ENCODE measurements at places on chromosomes 12 and 14.

GRCh38 chr12:94244165-94245133 is 96.1 kb downstream of the PLXNC1 start:
- DNase-seq = no peak

GRCh38 chr14:35944847-35945246 is 118.7 kb downstream of the BRMS1L start:
- no peak for DNase-seq

DNA sequence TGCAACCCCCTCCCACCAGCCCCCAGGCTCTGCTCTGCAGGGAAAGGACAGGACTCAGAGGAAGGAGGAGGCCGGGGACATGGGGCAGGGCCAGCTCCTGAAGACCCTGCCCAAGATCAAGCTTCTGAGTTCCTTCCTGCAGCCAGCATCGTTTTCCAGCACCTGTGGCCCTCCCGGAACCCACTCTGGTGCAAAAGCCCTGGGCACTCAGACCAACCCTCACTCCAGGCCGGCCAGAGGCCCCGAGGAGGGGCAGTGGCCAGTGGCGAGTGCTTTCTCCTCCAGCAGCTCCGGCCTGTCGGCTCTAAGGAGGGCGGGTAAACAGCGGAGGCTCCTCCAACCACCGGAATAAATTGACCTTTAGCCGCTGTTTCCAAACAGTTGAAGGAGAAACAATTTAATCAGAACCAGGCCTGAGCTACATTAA is 10.8 kb downstream of the TMEM179 start:
- DNase-seq = no peak

DNA sequence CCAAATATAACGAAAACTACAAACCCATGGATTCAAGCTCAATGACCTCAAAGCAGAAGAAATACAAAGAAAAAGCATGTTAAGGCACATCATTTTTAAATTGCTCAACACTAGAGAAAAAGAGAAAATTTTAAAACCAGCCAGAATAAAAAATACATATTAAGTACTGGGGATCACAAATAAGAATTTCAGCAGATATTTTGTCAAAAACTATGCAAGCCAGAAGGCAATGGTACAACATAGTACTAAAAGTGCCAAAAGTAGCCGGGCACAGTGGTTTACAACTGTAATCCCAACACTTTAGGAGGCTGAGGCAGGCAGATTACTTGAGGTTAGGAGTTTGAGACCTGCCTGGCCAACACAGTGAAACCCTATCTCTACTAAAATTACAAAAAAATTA is 10.2 kb downstream of the SGPP1 start:
- no peak for DNase-seq

- DNase-seq = no peak
Observed at GRCh38 chr14:68011406-68012028, 191.9 kb downstream of the RAD51B start.

DNA sequence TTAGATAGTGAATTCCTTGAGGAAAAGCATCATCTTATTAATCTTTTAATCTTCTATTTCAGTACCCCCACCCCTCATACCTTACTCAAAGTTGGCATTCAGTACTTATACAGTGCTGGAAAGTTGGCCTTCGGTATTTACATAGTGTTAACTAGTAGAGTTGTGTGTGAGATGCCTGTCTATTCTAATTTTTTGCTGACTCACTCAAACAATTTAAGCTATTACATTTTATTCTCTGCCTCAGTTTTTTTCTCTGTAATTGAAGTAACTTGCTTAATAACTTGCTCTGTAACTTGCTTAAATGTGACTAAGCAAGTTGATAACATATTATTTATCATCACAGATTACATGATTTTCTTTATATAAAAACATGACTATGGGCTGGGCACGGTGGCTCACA is 20.3 kb downstream of the DNAL1 start:
- DNase-seq = no peak

DNA sequence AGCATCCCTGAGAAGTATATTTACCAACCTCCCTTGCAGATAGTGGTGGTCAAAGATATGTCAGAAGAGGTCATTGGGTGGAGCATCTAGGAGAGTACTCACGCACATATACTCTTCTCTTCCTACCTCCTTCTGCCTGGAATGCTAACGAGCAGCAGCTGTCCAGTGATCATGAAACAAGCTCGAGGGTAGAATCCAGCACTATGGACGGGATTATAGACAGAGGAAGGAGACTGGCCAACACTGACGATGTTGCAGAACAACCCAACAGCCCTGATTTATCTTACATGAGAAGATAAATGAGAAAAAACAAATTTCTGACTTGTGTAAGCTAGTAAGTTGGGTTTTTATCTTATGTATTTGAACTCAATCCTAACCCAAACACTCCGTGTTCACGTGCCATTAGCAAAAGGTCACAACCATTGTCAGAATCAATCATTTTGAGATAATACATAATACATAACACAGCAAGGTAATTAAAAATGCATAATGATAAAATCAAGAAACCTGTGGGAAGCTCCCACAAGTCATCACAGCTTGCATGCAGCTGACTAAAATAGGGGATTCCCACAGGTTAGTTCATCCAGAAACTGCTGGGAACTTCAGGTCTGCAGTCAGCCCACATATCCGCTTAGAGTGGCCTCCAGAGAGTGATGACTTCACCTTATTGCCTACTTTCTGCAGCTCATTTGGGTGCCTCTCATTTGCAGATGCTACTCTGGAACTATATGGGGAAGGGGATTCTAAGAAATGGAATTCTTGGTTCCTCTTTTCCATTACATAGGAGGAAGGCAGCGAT is 36.3 kb upstream of the STK38L start:
- no peak for DNase-seq

GRCh38 chr14:34785223-34786006 is 71.0 kb upstream of the CFL2 start:
- no peak for DNase-seq

GRCh38 chr14:34201909-34202637 is 251.2 kb upstream of the EGLN3 start:
- no peak for DNase-seq

All from C1 segment of cervical spinal cord (tissue), 14 donors.